Activated CD8-positive, alpha-beta memory T cell treated with anti-CD3 and anti-CD28 coated beads for 48 hours (primary cell): ENCODE measurements at places on chromosomes 4 and X.

DNA sequence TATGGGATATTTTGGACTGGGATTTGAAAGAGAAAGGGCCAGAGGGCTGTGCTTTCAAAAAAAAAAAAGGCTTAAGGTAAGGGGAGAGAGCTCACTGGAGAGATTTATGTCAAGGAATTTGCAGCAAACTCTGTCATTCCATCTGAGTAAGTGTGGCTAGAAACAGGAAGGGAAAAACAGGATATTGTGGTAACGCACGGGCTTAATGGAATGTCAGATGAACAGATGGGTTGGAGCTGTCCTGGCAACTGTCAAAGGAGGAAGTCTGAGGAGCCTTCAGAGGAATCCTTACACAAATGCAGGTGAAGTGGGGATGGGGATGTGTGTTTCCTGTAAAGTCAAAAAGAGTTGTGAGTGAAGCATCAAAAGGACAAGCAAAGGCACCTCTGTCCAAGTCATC is 15.1 kb upstream of the NKX3-2 start:
- DNase-seq: no peak

DNA sequence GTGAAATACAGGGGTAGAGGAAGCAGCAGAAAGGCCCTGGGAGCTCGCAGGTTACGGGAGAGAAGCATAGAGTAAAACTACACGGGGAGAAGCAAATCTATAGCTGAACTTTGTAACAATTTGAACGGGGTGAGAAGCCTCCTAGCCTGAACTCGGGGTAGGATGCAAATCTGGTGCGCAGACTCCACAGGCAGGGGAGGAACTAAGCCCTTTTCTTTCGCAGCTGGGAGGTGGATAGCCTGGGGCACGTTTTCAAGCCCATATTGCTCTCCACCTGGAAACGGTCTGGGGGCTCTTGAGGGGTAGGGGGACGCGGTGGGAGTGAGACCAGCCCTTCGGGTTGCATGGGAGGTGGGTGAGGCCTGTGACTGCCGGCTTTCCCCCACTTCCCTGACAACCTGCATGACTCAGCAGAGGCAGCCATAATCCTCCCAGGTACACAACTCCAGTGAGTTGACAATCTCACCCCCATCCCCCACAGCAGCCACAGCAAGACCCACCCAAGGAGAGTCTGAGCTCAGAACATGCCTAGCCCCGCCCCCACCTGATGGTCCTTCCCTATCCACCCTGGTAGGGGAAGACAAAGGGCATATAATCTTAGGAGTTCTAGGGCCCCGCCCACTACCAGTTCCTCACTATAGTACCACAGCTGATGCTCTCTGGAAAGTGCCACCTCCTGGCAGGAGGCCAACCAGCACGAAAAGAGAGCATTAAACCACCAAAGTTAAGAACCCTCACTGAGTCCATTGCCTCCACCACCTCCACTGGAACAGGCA is 29.9 kb downstream of the SOWAHB start:
- DNase-seq: no peak

DNA sequence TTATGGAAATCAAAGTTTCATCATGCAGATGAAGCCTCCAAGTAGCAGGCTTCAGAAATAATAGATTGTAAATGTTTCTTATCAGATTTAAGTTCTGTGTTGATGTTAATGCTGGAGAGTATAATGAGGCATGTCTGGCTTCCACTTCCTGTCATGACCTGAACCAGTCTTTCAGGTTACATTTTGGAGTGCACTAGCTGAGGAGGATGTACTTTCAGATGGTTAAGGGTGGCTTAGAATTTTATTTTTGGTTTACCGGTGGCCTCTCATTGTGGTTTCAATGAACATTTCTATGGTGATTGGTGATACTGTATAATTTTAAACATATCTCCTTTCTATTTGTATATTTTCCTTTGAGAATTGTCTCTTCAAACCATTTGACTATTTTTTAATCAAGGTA is 890.4 kb downstream of the SH3BGRL start:
- no peak for DNase-seq

DNA sequence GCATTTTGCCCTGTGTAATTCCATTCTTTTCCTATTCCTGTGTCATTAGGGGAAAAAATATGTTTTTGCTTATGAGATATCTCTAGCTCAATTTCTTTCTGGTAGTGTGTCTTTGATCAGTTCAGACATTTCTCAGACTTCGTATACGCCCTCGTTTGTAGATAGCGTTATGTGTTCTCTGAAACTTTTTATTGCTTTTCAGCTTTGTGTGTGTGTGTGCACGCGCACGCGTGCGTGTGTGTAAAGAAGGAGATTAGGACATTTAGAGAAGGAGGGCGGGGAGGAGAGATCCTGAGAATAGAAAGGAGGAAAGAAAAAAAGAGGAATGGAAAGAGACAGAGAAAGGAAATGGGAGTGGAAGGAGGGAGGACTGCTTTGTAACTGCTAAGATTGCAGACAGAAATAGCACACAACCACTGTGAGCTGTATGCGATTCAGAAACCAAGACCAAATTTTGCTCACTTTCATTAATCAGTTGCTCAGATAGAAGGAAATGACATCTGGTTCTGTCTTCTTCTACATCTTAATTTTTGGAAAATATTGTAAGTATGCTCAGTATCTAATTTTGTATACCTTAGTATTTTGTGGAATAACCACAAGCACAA is at the start of gene RXFP1:
Gene RXFP1, plus strand, starts transcription at position 399 of the 605 bp plus-strand sequence. Its CDS starts 95 bp downstream, at position 494.
- DNase-seq: no peak

DNA sequence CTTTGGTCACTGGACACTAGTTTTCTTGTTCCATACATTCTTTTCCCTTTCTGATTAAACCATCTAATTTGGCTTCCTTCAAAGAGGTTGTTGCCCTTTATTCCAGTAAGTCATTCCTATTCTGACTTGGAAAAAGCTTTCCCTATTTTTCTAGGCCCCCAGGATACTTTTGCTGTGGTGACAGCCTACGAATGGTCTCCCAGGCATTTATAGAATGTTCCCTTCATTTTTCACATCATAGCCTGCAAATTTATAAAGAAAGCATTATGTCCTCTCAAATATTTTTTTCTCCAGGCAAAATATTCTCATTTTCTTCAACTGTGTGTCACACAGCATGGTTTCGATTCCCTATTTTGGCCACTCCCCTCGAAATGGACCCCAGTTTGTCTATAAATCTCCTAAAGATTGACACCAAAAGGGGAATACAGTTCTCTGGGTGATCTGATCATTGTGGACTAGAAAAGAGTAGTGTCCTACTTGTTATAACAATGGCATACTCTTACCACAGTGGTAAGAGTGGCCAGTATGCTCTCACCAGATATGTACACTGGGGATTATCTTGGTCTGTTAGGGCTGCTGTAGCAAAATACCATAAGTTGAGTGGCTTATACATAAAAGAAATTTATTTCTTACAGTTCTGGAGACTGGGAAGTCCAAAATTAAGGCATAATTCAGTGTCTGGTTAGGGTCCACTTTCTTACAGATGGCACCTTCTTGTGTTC is 41.5 kb upstream of the BMP2K start:
- DNase-seq: no peak
